Activated CD8-positive, alpha-beta T cell treated with anti-CD3 and anti-CD28 coated beads, Interleukin-2, amount 10 ng/mL, durations not matched to agents 7 days and 5 days (primary cell): ENCODE measurements at places on chromosomes 6 and 20. TPM values are rescaled to one million over a fixed set of nuclear protein-coding genes. Genes with fewer than 3 reads are reported as not detected.

- DNase-seq = no peak
Measured at GRCh38 chr6:125099211-125100073, 54.1 kb upstream of the TPD52L1 start.

TMC2 gene
- not detected for total RNA-seq

HLA-DRA gene
- total RNA-seq = 31.3 TPM

DNA sequence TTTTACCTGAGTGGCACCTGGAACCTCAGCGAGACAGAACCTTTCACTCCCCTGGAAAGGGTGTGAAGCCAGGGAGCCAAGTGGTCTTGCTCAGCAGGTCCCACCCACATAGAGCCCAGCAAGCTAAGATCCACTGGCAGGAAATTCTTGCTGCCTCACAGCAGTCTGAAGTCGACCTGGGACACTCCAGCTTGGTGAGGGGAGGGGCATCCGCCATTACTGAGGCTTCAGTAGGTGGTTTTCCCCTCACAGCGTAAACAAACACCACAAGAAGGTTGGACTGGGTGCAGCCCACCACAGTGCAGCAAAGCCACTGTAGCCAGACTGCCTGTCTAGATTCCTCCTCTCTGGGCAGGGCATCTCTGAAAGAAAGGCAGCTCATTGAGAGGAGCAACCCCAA lies 134.7 kb upstream of the RSPO3 start:
- no peak for DNase-seq

DNA sequence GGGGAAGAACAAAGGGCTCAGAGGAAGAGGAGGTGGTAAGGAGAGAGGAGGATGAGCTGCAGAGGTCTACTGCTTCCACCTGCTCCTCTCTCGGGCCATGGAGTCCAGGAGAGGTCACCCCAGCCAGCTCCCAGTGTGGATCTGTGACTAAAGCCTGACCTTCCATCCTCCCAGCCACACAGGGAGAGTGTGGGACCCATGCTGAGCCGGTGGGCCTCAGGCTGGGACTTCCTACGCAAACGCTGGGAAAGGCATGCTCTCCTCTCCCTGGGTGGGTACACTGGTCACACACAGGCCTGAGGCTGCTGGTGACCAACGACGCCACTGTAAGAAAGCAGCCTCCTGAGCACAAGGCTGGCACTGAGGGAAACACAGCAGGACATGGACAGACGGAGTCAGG lies 111.3 kb downstream of the PREX1 start:
- no peak for DNase-seq

OVOL2 gene
- not detected for total RNA-seq

GRCh38 chr20:1648101-1648500 lies 9.5 kb downstream of the SIRPG start:
- DNase-seq = no peak

TNXB gene
- total RNA-seq = 3.4 TPM

DNA sequence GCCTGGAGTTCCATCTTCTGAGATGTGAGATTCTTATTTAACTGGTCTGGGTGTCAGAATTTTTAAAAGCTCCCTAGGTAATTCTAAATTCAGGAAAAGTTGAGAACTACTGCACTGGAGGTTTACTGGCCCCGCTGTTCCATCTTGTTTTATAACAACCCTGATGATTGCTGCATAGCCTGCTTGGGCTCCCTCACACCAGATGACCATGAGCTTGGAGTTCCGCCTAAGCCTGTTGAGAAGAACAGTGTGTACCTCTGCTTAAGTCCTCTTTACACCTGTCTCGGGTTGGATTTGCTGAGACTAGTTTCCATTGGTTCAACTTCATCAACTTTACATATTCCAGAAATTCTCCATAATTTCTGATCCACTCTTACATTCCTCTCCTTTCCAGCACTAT lies 77.9 kb downstream of the FKBP5 start:
- no peak for DNase-seq

DNA sequence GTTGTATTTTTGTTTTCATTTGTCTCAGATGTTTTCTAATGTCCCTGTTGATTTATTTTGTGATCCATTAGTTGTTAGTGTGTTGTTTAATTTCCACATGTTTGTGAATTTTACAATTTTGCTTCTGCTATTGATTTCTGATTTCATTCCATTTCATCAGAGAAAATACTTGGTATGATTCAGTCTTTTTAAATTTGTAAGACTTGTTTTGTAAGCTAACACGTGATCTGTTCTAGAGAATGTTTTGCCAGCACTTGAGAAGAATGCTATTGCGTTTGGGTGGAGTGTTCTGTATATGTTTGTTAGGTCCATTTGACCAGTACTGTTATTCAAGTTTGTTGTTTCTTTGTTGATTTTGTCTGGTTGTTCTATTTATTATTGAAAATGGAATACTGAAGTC lies 53.9 kb downstream of the KIZ start:
- no peak for DNase-seq
